CD4-positive, alpha-beta T cell treated with Interferon alpha-2 for 1 hour (primary cell): ENCODE measurements at places on chromosomes 5 and 9.

DNA sequence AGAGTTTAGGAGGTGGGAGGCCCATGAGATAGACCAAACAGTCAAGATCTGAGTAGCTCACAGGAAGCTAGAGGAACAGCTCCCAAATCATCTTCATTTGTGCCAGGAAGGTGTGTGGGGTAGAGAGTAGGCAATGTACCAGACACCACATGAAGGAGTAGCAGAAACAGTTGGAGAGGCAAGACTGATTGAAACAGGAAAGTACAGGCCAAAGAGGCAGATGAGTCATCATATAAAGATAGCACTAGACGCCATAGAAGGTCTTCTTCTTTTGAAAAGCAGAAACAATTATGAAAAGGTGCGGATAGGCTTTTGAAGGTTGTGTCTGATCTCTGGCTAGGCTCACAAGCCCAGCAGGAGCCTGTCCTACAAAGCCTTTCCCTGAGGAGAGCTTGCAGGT is 62.7 kb upstream of the PALM2AKAP2 start:
- no peak for DNase-seq

GRCh38 chr5:17075236-17075635 is 139.1 kb upstream of the MYO10 start:
- DNase-seq: no peak

DNA sequence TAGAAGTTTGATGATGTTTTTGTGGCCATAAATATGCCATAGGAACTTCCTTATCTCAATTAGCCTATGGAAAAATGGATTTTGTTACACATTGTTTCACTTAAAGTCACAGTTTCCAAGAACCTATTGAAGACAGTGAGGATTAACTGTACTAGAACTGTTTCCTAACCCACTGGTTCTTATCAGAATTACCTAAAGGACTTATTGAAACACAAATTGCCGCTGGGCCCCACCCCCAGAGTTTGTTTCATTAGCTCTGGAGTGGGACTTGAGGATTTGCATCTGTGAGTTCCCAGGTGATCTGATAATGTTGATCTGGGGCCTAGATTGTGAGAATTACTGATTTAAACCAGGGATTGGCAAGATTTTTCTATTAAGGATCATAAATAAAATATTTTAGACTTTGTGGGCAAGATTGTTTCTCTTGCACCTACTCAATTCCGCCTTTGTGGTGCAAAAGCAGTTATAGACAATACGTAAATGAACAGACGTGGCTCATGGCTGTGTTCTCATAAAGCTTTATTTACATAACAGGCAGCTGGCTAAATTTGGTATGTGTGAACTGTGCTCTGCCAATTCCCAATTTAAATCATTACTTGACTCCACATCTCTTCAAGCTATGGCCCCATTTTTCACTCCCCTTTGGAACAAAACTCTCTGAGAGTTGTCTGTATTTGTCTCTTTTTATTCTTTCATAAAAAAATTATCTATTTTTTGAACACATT is 9.3 kb downstream of the JAK2 start:
- no peak for DNase-seq

DNA sequence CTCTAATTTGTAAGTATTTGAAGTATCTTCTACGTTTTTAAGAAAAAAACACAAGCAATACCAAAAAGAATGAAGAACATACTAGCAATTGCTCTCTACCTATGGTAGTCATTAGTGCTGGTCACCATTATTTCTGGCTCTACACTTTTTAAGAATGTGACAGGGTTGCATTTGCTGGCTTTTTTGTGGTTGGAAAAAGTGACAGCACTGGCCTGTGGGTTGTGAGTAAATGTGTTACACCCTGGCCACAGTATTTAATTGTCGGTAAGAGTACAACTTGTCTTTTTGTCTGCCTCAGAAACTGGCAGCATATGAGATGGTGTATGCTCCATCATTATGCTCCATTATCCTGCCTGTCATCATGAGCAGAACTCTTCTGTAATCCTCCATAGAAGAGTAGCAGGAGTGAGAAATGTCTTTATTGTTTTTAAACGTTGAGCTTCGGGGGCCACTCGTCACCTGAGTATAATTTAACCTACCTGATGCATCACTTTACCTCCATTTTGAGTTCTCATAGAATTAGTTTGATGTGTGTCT is 449.8 kb downstream of the ISL1 start:
- DNase-seq: no peak

- peak; percentile 71 for DNase-seq
Observed at GRCh38 chr9:130235558-130236435, 29.8 kb upstream of the HMCN2 start.

DNA sequence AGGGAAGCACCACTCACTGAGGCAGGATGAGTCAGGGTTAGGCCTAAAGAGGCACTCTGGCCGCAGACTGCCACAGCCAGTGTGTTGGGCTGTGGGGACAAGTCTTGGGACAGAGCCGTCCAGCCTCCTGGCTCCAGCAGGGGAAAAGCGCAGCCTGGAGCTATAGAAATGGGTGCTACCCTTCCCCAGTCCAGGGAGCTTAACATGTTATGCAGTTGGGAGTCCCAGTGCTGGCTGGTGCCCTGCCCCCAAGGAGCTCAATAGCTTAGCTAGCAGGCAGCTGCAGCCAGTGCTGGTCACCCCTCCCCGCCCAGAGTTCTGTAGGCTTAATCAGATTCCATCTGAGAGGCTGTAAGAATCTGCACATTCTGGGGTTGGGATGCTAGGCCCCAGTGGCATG is 399.6 kb upstream of the TUSC1 start:
- DNase-seq: no peak

DNA sequence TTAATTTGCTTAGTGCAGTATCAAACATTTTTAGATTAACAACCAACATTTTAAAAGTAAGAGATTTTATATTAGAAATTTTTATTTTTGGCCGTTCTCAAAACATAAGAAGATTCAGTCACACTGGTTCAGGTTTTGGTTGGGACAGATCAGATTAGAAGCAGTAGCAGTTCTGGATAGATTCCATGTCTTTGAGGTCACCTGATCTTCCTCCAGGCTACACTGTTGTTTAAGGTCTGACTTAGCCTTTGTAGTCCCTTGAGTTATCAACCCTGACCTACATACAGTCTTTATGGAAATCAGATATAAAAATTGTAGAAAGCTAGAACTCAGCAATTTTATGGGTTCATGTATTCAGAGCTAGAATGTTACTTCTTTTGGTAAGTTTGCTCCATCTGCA is 910.0 kb upstream of the WWC1 start:
- no peak for DNase-seq

- DNase-seq: no peak
Observed at GRCh38 chr9:88007291-88007650, 32.9 kb upstream of the CDK20 start.

GRCh38 chr5:4531756-4532704 is 608.1 kb upstream of the ADAMTS16 start:
- DNase-seq: no peak

- no peak for DNase-seq
Observed at GRCh38 chr9:132230605-132231004, 68.7 kb downstream of the NTNG2 start.

GRCh38 chr5:37955748-37956147 is 115.9 kb upstream of the GDNF start:
- DNase-seq: no peak

GRCh38 chr9:123373447-123373923 is 17.5 kb downstream of the CRB2 start:
- no peak for DNase-seq

DNA sequence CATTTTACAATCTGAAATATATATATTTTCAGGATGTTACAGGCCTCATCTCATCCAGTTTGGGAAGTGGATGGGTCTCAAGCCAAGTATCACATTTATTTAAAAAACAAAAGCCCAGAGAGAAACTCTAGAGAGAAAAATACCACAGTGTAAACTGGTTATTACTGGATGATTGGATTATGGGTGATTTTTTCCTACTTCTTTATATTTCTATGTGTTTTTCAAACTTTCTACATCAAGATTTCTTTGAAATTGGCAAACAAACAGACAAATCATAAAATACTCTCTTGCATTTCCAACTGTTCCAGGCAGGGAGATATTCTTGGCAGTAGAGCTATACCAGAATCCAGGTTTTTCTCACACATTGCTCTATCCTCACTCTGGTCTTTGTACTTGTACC is 116.0 kb upstream of the SMIM23 start:
- no peak for DNase-seq

DNA sequence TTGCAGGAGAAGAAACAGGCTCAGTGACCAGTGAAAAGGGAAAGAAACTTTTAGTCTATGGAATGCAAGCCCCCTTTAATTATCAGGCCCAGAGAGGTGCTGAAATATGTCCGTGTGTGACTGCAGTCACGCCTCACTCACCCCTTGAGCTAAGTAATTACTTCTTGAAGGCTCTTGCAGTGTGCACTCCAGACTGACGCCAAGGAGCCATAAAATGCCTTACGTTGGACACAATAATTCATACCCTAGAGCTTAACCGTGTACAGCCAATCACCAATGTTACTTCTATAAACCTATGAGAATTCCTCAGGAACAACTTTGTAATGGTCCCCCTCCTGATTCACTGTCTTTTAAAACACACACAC is 242.2 kb downstream of the SYK start:
- DNase-seq: no peak

- DNase-seq: no peak
Observed at GRCh38 chr5:149651686-149652085, 70.4 kb downstream of the ARHGEF37 start.

DNA sequence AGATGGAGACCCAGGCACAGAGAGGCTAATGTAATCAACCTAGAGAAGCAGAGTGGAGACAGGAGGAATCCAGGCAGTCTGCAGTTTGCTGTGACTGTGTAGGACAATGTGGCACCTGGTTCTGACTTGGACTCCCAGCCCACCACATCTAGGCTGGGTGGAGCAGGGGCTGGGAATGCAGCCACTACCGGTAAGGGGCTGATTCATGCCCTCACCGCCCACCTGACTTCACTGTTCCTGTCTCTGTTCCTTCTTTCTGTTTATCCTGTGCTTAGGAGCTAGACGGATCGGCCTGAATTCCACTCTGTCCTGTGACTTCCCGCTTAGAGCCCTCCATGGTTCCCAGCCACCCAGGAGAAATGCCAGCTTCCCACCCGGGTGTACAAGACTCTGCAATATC is 2.6 kb downstream of the PDLIM4 start:
- no peak for DNase-seq

DNA sequence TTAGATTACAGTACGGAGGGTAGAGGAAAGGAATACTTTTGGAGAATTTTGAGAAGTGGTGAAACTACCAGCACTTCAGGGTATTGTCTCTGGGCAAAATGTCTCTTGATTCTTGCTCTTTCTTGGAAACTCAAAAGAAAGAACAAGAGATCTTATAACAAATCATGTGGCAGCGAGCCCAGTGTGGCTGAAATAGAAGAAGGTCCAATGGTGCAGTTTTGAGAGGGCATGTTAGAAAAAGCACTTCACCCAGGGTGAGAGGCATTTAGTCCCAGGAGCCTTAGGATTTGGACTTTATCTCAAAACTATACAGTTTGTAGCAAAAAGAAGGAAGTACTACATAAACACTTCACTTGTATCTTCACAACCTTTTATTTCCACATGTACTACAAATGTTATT is 39.4 kb downstream of the NNT start:
- DNase-seq: no peak

- no peak for DNase-seq
Observed at GRCh38 chr5:163569284-163569683, 63.9 kb downstream of the MAT2B start.

DNA sequence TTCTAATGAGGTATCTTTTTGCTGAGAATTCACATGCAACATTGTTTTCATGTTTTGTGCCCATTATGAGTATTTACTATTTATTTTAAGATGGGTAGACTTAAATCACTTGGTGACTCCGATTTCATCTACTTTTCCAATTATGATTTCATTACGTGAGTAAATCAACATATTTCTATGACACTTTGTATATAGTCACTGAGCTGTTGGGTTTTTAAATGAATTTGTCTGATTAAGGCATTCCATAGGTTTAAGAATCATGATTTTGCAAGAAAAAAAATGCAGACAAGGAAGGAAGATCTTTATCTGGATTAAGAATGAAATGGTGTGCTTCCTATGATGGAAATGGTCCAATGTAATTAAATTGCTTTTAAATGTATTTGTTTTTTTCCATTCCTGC is 661.9 kb downstream of the ANXA1 start:
- DNase-seq: no peak

DNA sequence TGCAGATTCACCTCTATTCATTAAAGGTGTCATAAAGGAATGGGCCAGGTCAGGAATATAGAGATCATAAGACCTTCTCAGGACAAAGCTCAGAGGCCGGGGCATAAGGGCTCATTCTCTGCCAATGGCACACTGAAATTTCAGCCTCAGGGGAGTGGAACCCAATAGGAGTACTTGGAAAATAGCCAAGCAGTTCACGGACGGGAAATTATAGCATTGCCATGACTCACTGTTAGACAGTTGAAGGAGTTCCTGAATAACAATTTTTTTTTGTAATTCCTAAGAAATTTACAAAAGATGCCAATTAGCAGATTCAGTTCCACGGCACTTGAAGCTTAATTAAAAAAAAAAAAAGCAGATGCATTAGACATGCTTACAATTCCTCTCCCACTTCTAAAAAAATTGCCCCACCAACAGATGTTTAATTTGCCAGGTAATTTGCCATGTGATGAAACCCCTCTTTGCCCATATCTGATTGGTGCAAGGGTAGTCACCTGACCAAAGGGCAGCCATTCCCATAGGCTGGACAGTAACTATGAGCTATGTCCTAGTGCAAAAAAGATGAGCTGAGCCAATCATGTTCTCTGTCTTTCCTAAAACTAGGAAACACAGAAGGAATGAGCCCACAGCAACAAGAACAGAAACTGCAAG is 58.6 kb downstream of the PTCD2 start:
- DNase-seq: no peak

DNA sequence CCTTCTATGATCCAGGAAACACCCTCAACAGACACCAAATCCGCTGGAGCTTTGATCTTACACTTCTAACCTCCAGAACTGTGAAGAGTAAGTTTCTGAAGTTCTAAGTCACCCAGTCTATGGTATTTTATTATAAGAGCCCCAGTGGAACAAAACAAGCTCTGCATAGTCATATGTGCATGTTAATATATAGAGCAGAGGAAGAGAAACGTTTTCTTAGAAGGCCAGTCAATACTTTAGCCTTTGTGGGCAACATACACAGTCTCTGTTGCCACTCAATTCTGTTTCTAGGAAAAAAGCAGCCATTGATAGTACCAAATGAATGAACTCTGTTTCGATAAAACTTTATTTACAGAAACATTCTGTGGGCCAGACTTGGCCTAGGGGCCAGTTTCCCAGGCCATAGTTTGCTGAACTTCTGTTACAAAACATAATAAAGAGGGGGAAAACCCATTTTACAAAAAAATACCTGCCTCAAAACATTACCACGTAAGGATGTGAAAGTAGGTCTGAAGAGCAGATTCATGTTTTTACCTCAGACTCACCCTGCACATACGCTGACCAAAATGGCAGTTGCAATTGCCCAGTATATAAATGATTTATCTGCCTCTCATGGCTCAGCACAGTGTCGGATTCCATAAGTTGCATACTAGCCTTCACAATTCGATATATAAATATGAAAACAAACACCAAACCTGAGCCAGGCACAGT is 350.5 kb downstream of the SLIT3 start:
- DNase-seq: no peak
